ENCODE measurements at places on chromosomes 5 and 9. TPM values are rescaled to one million over a fixed set of nuclear protein-coding genes. Genes with fewer than 3 reads are reported as not detected.

Gene PCDHGB5
- 7.6 TPM for total RNA-seq

Gene TGFBI
- 2,808 TPM for total RNA-seq

Gene PKD2L2
- total RNA-seq = not detected

Gene FOXD4
- total RNA-seq = 0.24 TPM

Gene QRFP
- not detected for total RNA-seq

Gene ZNF608
- 9.3 TPM for total RNA-seq

Gene PHF24
- 0.40 TPM for total RNA-seq

Gene ZCCHC10
- 19.7 TPM for total RNA-seq

Gene GDNF
- total RNA-seq = 0.39 TPM

Gene PCDHGB3
- 6.1 TPM for total RNA-seq

Gene PCDHAC2
- not detected for total RNA-seq

Gene HMMR
- total RNA-seq = 15.6 TPM

Gene SPAAR
- 0.39 TPM for total RNA-seq

Gene RIMOC1
- 20.8 TPM for total RNA-seq

Gene LCN1
- not detected for total RNA-seq

Gene ENTPD2
- not detected for total RNA-seq

Gene CFAP157
- total RNA-seq = 0.08 TPM

Gene CMBL
- total RNA-seq = 19.3 TPM

Gene TJP2
- 22.1 TPM for total RNA-seq

Gene ADAMTS16
- 0.52 TPM for total RNA-seq

Gene ERP44
- 14.4 TPM for total RNA-seq

Gene CWC27
- total RNA-seq = 10.6 TPM

Gene IFNB1
- total RNA-seq = not detected

Gene IFNA21
- total RNA-seq = not detected

Gene HAVCR2
- 0.88 TPM for total RNA-seq

Gene PBX3
- total RNA-seq = 14.2 TPM

Gene CCDC183
- not detected for total RNA-seq

Gene FBP2
- not detected for total RNA-seq

Gene SPDL1
- 30.1 TPM for total RNA-seq
